ENCODE measurements at places on chromosomes 3 and 15.

- no peak for DNase-seq
Measured at GRCh38 chr3:52268036-52268435, 10.4 kb downstream of the WDR82 start.

DNA sequence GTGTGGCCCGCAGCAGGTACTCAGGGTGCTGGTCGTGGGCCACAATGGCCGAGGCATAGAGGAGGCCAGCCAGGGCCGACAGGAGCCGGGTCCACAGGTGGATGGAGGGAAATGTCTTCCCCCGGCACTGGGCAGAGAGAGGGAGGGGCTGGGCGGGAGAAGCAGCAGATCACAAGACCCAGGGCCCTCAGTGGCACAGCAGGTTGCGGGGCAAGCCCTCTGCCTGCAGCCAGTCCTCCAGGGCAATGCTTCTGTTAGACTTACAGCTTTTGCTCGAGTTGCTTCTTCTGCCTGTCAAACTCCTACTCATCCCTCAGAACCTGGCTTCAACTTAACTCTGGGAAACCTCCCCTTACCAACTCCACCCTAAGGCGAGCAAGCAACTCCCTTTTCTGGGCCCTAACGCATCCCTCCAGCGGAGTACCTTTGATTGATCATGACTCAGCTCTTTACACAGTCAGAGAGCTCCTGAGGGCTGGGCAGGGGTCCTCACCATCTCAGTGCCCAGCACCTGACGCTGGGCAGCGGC is 16.0 kb downstream of the TMEM44 start:
- DNase-seq = no peak

DNA sequence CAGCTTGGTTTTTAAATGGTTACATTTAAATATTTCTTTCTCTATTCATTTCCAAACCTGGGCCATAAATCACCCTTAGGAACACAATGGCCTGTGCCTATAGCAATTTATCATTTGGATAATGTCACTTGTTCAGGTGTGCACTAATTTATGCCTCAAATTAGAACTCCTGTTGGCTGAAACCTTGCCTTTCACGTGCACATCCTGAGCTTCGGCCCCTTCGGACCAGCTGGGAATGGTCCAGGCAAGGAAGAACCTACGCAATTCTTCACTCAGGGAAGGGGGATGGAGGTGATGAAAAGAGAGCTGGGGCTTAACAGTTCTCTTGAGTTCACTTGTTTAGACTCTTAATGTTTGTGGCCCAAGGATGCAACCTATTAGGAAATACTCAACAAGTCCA is 324.1 kb upstream of the ICE2 start:
- no peak for DNase-seq

GRCh38 chr3:56900801-56901200 is 99.1 kb upstream of the ARHGEF3 start:
- DNase-seq = no peak

DNA sequence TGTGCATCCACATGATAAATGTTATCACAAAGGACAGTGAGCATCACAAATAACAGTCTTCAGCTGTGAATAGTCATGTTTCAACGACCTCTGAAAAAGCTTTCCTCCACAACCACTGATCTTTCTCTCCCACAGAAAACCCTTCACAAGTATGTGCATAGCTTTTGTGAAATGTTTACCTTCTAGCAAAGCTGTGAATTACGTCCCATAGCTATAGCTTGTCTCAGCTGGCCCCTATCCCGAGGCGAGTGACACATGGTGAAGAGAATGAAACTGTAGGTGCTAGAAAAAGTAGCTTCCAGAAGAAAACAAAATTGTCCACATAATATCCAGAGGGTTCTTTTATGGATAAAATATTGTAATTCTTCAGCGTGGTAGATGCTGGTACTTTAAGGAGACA is 182.0 kb downstream of the FGF12 start:
- DNase-seq = peak; percentile 1

- DNase-seq = no peak
Measured at GRCh38 chr3:68648494-68648893, 283.9 kb downstream of the TAFA4 start.

- DNase-seq = no peak
Measured at GRCh38 chr3:5229414-5229813, 41.9 kb downstream of the EDEM1 start.

DNA sequence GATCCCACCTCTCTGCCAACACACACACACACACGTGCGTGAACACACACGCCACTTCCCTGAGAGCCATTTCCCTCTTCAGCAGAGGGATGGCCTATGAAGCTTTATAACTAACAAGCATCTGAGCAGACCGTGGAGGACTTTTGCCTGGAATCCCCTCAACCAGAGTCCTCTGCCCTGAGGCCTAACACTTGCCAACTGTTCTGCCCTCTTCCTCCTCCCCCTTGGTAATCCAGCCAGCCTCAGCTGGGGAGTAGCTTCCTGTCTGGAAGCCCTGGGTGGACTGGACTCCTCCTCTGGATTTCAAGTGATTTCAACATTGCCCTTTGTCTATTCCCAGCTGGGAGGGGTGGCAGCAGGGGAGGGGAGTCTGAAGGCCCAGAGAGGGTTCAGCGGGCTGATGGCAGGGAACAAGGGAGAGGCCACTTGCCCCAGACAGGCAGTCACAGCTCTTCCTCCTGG is 68.4 kb upstream of the HACD2 start:
- DNase-seq = no peak

- no peak for DNase-seq
Measured at GRCh38 chr3:77329116-77329515, 289.2 kb downstream of the ROBO2 start.

- peak; percentile 46 for DNase-seq
Measured at GRCh38 chr3:158918008-158918407, 116.2 kb downstream of the MFSD1 start.

GRCh38 chr15:101255615-101256241 is 3.9 kb upstream of the CHSY1 start:
- DNase-seq = peak; percentile 97

GRCh38 chr3:31421314-31422048 is 111.2 kb upstream of the STT3B start:
- DNase-seq = no peak

GRCh38 chr15:100832149-100832942 is 47.3 kb upstream of the ALDH1A3 start:
- DNase-seq = no peak

DNA sequence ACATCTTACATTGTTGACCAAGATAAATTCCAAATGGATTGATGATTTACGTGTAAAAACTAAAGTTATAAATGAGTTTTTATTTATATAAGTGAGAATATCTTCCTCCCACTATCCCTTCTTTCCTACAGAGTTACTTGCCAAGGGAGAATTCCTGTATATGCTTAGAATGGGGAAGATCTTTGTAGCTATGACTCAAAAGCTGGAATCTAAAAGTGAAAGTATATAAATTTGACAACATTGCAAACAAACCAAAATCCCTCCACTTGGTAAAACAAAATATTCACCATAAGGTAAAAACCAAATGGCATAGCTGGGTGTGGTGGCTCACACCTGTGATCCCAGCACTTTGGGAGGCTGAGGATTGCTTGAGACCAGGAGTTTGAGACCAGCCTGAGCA is 52.7 kb upstream of the GCNT3 start:
- no peak for DNase-seq

- no peak for DNase-seq
Measured at GRCh38 chr15:89338036-89338435, 3.4 kb upstream of the POLG start.

DNA sequence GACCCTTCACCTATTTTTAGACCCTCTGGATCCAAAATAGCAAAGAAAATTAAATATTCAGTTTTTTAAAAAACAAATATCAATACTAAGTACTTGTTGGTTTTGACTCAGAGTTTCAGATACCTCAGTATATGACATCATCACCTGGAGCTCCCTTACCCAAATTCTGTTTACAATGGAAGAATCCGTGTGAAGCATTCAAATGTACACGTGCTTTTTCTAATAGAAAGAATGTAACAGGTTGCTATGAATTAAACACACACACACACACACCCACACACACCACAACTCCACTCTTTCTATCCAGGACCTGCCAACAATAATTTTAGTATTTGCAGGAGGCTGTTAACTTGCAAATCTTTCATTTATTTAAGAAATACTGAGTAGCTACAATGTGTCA is 221.8 kb downstream of the THRB start:
- DNase-seq = no peak

GRCh38 chr3:89923921-89924610 is 816.6 kb downstream of the EPHA3 start:
- no peak for DNase-seq

GRCh38 chr3:85567071-85567676 is 608.4 kb downstream of the CADM2 start:
- peak; percentile 46 for DNase-seq

DNA sequence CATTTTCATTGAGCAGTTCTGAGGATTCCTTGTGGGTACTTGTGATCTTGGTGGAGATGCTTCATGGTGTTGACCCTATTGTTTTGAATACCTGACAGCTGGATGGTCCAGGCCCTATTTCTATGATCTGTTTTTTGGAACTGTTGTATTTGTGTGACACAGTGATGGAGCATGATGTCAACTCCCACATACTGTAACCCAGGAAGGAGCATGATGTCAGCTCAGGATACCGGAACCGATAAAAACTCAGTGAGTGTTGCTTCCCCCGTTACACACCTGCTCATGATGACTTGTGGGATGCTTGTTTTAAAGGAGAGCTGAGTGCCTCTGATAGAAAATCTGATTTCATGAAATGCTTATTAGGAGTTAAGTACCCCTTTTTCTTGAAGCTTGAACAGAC is 45.1 kb downstream of the ZBTB38 start:
- no peak for DNase-seq

- peak; percentile 60 for DNase-seq
Measured at GRCh38 chr3:31534065-31534425, 1.3 kb downstream of the STT3B start.

DNA sequence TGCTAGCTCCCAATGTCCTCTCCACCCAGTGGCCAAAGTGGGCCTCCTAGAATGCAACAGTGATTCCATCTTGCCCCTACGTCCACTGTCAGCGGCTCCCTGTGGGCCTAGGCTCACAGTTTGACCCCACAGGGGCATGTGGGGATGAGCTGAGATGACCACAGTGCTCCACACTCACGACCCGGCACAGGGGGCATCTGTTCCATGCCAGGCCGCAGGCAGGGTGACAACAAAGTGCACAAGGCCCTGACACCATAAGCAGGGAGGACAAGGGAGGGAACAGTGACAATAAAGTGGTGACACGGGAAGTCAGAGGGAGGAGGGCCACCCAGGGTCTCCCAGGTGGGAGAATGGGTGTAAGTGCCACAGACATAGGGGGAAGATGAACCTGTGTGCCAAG is 5.1 kb upstream of the PLXNA1 start:
- DNase-seq = no peak

GRCh38 chr3:182244222-182244971 is 532.7 kb downstream of the SOX2 start:
- no peak for DNase-seq

- DNase-seq = no peak
Measured at GRCh38 chr3:196962930-196963630, 5.6 kb downstream of the PIGZ start.

DNA sequence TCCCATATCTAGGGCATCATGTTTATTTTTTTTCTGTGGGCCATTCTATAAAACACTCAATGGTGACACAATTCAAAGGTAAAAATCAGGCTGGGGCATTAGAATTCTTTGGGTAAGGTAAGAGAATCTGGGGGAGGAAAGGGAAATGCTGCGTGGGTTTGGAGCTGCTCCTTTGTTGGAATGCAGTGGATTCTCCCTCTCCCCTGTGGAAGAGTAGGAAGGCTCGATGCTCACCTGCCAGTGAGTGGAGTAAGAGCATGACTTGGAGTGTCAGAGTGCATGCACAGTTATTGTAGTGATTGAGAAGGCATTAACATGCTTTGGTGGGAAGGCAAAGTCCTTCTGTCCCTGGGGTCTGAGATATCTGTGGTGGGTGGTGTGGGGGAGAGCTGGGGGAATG is 280.0 kb downstream of the PDCD6IP start:
- no peak for DNase-seq

GRCh38 chr3:139836698-139837464 is 98.1 kb upstream of the CLSTN2 start:
- no peak for DNase-seq

- no peak for DNase-seq
Measured at GRCh38 chr3:132596816-132597433, at the start of gene ACKR4. TSS of gene ACKR4 (plus strand) at chr3:132597270. CDS start at chr3:132600398, 3,128 bp downstream.

DNA sequence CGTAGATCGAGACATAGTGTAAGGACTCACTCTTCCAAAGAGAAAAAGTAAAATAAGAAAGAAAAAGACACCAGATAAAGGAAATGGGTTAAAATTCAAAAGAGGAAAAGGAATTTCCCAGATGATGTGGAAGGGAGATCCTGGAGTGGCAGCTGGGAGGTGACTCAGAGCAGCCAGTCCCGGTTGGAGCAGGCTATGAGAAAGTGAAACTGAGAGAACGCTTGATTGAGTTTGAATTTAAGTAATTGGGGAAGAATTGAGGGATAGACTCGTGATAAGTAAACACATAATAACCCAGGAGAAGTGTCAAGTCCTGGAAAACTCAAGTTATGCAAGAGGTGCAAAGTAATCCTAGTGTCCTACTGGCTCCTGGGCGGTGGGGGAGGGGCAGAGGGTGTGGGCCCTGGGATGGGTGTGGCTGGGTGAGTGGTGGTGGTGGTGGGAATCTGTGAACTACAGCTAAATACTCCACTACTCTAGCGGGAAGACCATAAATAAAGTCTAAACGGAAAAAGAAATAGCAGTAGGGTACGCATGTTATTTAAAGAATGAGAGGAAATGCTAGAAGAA is 1.2 kb downstream of the PRR20G start:
- no peak for DNase-seq

DNA sequence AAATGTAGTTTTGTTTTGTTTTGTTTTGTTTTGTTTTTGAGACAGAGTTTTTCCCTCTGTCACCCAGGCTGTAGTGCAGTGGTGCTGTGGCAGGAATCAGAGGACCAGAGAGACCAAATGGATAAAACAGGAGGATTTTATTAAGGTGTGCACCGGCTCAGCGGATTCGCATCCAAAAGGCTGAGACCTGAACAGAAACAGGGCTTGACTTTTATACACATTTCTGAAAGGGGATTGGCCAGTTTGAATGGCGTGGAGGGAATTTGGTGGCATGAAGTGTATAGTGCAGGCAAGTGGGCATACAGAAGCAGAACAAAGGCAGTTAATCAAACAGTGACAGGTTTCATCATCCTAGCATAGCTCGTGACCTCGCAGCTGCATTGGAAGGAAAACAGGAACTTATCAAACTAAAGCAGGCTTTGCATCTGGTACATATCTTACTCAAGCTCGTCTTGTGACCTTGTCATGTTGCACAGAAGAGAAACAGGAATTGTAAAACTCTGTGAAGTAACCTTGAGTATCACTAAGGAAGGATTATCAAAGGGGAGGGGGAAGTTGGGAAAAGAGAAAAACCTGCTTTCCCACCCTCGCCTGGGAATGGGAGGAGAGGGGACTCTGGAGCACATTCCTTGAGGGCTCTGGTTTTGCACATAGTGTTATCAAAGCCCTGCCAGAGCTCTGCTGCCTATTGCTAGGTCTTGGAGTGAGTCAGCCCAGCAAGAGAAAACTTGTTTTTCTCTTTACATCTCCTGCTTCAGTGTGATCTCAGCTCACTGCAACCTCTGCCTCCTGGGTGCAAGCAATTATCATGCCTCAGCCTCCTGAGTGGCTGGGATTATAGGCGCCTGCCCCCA is 38.5 kb downstream of the C3orf62 start:
- DNase-seq = peak; percentile 99

GRCh38 chr15:84814916-84815315 is 2.2 kb upstream of the ALPK3 start:
- no peak for DNase-seq

All from hematopoietic multipotent progenitor cell treated with erythropoietin and hydrocortisone succinate and interleukin-3 and kit ligand, for 8 days (in vitro differentiated cells).